ENCODE measurements at places on chromosomes 2 and 18.

DNA sequence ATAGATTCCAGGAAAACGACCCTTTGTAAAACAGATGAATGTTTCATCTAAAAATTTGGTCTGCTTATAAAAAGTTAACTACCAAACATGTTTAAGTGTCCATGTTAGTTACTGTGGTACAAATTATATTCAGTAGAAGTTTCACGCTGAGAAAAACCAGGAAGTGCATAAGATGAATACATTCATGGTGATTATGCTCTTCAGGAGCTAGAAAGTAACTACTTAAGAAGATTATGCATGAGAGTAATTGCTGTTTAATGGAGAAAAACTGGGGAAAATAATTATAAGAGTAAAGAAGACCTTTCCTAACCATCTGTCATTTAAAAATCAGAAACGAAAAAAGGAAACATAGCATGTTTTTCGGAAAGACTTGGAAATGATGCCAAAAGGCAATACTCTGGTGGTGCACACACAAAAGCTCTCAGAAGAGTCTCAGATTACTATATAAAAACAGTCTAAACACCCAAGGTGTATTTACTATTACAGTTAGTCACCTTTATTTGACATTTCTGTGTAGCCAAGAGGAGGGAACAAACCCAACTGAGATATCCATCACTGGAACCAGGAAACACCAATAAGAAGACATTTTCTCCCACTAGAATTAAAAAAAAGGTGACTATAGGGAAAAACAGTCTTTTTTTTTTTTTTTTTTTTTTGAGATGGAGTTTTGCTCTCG is 38.8 kb upstream of the METTL21A start:
- no peak for DNase-seq

DNA sequence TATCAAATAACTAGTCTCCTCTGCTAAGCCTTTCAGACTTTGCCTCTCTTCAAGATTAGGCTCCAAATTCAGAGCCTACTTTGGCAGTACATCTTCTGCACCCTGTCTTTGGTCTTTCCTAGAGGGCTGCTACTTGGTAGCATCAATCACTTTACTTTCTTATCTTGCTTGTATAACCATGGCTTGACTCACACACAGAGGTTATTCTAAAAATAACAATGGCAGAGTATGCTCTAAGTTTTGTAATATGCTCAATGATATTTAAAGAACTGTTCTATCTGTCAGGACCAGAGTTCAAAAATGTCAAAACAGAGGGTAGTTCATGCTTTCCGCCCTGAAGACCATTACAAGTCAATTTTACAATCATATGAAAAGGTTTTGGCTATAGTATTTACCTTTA is 27.7 kb downstream of the THOC1 start:
- DNase-seq: no peak

DNA sequence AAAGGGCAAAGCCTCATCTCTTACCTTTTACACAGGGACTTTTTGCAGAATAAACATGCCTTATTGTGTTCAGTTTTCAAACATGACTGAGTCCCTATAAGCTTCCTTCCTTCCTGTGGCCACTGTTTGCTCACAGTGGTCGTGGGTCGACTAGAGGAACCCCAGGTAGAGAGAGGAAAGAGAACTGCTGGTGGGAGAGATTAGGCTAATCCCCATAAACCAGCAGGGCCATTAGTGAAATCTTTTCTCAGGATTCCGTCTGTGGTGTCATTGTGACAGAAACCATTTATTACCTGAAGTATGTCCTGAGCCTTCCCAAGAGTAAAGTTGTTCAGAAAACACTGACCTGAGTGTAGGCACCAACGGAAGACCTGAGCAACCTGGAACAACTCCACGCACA is 21.3 kb upstream of the BOD1L2 start:
- DNase-seq: no peak

DNA sequence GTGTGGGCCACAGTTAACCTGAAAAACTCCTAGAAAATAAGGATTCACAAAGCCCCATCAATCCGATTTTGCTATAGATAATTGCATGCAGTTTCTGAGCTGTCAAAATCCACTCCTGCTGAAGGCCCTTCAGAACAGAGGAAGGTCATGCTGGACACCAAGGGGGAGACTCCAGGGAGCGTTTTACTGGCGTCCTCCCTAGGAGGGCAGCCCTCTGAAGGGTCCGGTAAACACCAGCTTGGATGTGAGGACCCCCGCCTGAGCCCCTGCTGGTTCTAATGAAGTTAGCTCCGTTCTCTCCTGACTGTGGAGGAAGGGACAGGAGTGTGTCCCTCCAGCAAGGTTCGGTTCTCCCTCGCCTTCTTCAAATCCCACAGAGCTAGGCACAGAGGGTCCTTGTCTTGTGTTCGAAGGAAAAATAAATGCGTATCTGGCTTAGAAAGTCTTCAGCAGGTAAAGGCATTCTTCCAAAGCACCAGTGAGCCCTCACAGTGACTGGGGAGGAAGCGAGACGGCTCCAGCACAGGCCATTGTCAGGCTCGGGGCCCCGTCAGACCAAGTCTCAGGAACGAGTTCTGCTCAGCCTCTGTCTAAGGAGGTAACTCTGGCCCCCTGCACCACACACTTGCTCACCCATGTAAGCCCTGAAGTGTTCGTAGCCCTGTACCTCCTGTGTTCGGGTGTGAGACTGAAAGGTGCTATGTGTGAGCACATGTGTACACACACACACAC is 41.6 kb downstream of the CABLES1 start:
- no peak for DNase-seq

- DNase-seq: no peak
These were observed 34.4 kb downstream of the SKA1 start for GRCh38 chr18:50409236-50409635.

- no peak for DNase-seq
These were observed 432.9 kb upstream of the MYT1L start for GRCh38 chr2:2764001-2764355.

GRCh38 chr18:57956491-57956890 is 87.5 kb upstream of the NEDD4L start:
- no peak for DNase-seq

DNA sequence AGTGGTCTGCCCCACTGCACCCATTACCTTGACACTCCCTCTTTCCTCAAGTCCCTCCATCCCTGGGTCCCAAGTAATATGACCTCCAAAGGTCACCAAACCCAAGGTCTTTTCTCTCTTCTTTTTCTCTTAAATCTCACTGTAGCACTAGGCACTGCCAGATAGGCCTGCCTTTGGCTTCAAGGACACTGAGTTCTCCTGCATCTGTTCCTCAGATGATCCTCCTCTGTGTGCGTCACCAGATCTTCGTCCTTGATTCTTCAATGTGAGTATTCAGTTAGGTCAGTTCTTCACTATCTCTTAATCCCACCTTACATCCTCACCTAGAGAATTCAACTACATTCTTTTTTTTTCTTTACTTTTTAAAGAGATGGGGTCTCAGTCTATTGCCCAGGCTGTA is 249.2 kb downstream of the NBAS start:
- DNase-seq: no peak

Data from frontal cortex (tissue), 4 donors.